ENCODE measurements at places on chromosomes 7 and 10.

- DNase-seq: no peak
These were observed 47.4 kb downstream of the CUL1 start for GRCh38 chr7:148746135-148746534.

DNA sequence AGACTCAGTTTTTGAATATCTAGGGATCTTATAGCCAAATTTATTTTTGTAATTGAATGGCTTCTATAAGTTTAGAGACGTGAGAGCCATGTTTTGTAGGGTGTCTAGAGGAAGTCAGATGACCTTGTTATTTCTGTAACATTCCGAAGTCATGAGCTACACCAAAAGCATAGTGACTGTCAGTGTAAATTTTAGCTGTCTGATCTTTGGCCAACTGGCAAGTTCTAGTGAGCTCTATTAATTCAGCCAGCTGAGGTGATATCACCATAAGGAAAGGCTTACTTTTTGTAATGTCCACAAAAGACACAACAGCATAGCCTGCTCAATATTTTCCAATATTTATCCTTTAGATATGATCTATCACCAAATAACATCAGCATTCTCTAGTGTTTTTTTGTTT, 9.9 kb upstream of the NT5C3A start:
- no peak for DNase-seq

- no peak for DNase-seq
These were observed 168.3 kb downstream of the BMPER start for GRCh38 chr7:34073676-34074075.

DNA sequence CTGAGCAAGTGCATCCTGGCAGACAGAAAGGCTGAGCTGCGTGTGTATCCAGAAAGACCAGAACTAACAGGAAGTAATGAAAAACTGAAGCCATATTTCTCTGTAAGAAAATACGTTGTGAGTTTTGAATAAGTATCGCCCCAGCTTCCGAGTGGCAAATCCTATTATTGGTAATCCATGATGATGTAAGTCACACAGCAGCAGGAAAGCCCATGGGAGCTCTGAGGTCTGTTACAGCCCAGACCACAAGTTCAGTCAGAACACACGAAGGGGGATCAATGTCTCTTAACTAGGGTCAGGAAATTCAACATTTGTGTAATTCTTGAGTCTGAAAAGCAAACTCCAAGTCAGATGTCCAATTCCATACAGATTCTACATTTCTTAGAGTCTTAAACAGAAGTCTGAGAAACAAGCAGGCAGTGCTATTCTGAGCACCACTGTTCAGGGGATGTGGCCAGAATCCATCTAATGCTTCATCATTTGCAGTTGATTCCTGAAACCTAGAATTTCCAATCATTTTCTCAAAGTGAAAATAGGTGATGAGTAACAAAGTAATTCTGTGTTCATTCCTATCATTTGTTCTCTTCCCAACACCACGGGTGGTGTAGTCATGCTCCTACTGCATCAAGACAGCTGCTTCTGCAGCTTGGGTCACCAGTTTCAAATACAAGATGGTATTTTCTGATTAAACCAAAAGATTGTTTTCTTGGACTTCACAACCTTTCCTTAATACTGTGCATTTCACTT, at the start of gene LRIT2:
LRIT2 (minus strand) TSS at position 118 of the 747 bp plus-strand sequence; CDS start at position 94, 24 bp downstream.
- no peak for DNase-seq

DNA sequence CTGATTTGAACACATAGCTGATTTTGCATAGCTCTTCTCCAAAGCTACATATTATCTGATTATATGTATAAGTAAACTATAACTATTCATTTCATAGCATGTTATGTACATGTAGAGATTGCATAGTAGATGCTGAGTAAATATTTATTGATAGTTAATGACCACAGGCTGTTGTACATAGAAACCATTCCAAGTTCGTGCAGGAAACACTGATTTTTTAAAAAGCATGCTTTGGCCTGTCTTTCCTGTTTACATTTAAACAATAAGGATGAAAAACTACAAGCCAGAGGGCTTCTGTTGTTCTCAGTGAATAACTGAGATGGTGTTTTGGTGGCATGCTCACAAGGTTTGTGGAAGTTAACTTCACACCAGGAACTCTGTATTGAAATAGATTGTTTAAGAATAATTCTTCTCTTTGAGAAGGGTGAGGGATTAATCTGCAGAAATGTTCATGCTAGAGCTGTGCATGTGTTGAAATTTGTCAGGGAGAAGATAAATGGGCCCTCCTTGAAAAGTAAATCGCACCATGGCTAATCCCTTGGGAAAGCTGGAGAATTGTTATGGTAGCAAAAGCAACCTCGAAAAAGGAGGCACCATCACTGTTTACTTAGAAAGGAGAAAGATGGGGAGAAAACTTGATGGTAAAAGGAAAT, 120.2 kb upstream of the SP8 start:
- DNase-seq: no peak

All from MM.1S (cell line).